ENCODE measurements at places on chromosomes 3 and 15. TPM values are rescaled to one million over a fixed set of nuclear protein-coding genes. Genes with fewer than 3 reads are reported as not detected.

The OR4F15 gene
- under 0.01 TPM for total RNA-seq

The CNTN3 gene
- 1.7 TPM for total RNA-seq

The LMCD1 gene
- 41.8 TPM for total RNA-seq

The PDZRN3 gene
- 51.2 TPM for total RNA-seq

The GJD2 gene
- total RNA-seq = not detected

The ACP3 gene
- total RNA-seq = 0.99 TPM

The TCF12 gene
- 231 TPM for total RNA-seq

The OXTR gene
- 0.15 TPM for total RNA-seq

The RLBP1 gene
- not detected for total RNA-seq

The IL17RB gene
- under 0.01 TPM for total RNA-seq

The SCG5 gene
- total RNA-seq = 15.3 TPM

The ZNF280D gene
- 25.8 TPM for total RNA-seq

The SNRPA1 gene
- total RNA-seq = 26.3 TPM

The CPA3 gene
- total RNA-seq = not detected

The CPNE9 gene
- total RNA-seq = not detected

The MST1 gene
- 10.4 TPM for total RNA-seq

The CPN2 gene
- not detected for total RNA-seq

The SNTN gene
- not detected for total RNA-seq

The SAMD7 gene
- total RNA-seq = not detected

The ITPKA gene
- total RNA-seq = 5.5 TPM

The MRPS22 gene
- total RNA-seq = 67.3 TPM

The ROBO1 gene
- total RNA-seq = 67.2 TPM

The CCDC80 gene
- 386 TPM for total RNA-seq

The CDAN1 gene
- 10.0 TPM for total RNA-seq

The DAZL gene
- not detected for total RNA-seq

The PLA2G4D gene
- total RNA-seq = not detected

Data from smooth muscle cell of trachea (primary cell).